ENCODE measurements at places on chromosomes 13 and 19.

- DNase-seq, result no peak
Observed at GRCh38 chr19:40417643-40417981, 4.4 kb upstream of the PRX start.

GRCh38 chr13:90968166-90968904 lies 379.2 kb upstream of the MIR17HG start:
- no peak for DNase-seq

GRCh38 chr19:51586103-51586728 lies 15.1 kb downstream of the ZNF175 start:
- DNase-seq, result no peak

DNA sequence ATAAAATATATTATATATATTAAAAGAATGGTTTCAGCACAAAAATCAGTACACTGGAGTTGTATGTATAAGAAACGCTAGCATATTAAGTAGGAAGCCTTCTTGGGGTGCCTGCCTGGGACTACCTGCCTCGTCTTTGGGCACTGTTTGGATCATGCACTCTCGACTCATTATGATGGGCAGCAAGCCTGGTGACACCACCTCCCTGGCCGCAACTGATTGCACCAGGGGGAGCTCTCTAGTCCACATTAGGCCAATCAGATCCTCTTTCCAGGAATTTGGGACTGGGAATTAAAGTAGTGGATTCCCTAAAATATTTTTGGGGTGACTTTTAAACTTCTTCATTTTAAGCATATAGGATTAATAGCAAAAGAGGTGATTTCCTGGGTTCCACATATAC lies 56.0 kb upstream of the RGCC start:
- no peak for DNase-seq

DNA sequence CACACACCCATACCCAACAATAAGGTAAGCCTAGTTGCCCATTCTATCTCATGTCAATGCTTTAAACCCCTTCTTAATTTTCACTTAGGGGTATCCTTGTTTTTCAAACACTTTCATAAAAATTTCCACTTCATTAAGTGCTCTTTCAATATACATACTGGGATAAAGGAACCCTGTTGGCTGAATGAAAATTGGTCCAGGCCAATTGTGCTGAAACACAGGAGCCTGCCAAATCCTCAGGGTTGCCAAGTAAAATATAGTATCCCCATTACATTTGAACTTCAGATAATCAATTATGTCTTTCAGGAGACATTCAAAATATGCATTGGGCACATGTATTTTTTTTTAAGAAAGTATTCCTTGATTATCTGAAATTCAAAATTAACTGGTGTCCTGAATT lies 1131.1 kb downstream of the SLITRK1 start:
- no peak for DNase-seq

DNA sequence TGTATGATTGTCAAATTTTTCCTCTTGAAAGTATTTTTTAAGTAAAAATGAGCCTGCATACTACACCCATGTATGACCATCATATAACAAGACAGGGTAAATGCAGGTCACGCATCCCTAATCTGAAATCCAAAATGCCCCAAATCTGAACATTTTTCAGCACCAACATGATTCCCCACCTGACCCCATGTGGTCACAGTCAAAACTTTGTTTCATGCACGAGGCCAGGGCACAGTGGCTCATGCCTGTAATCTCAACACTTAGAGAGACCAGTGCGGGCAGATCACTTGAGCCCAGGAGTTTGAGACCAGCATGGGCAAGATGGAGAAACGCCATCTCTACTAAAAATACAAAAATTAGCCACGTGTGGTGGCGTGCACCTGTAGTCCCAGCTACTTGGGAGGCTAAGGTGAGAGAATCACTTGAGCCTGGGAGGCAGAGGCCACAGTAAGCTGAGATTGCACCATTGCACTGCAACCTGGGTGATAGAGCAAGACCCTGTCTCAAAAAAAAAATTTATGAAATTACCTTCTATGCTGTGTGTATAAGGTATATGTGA lies 63.7 kb upstream of the NPAS1 start:
- DNase-seq, result no peak

DNA sequence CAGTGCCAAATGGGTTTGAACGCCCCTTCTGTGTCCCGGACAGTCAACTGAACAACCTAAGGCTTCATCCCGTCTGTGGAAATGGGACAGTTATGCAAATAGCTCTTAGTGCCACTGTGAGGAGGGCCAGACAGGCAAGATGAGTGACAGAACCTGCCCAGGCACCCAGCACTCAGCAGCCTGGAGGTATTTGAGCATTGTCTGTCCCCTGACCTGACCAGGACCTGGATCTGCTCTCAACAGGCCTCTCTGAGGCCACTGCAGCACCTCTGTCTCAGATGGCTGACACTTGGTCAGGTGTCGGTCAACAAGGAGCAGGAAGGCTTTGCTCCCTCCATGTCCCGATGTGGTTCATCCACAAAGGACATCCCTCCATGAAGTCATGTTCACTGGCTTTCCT lies 67.9 kb downstream of the CCDC70 start:
- DNase-seq, result no peak

DNA sequence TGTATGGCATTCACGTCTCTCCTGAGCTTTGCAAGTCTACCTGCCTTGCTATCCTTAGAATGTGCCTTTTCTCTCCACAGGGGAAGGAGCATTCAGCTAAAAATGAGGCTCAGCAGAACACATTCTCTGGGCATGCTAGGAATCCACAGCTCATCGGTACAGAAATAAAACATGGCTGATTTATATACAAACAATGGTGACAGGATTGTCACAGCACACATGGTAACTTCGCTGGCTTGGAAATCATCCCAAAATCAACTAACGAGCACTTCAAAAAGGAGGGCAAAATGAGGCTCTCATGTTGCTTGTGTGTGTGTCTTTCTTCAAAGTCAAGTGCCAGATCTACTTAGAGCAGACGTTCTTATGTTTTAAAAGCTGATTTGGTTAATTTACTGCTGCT lies 373.0 kb downstream of the FGF14 start:
- DNase-seq, result no peak

DNA sequence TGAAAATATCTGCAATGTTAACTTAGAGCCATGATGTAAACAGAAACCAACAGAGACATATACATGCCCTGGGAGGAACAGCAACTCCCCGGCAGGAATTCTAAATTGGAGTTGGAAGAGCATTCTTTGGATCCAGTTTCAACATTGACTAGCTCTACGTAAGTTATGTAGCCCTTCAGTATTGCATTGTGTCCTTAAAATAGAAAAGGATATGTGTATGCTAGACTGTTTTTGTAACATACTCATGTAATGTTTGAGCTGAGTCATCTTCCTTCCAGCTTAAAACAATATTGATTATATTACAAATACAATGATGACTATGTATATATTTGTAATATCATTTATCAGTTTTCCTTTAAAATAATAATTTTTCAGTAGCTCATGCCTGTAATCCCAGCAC lies 1422.2 kb upstream of the PCDH20 start:
- no peak for DNase-seq

DNA sequence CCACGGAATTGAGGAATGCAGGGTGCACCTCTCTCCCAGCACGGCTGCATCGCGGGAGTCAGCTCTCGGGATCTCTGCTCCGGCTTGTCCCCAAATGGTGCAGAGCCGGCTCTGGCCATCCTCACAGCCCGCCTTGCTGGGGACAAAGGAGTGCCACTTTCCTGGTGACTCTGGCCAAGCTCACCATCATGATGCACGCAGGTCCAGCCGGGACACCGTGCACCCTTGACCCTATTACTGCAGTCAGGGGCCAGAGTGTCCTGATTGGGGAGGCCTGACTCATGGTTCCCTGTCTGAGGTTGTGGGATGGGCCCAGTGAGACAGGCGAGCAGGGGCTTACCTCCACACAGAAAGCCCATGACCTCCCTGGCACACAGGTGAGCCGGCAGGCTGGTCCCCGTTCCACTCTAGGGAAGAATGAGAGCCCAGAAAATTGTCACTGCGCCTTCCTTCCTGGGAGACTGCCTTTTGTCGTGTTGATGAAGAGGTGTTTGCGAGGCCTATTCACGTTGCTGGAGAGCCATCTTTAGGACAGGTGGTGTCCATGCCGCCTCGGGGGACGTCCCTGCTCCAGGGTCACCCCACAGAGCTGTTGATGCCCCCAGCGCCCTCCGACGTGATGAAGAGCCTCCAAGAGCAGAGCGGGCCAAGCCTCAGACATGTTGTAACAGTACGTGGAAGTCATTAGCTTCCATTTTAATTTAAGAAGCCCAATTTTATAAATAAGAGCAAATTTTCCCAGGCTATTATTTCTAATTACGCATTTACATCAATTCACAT lies 18.5 kb upstream of the VSTM2B start:
- no peak for DNase-seq

GRCh38 chr13:51479199-51479523 lies 26.3 kb upstream of the INTS6 start:
- DNase-seq, result no peak

DNA sequence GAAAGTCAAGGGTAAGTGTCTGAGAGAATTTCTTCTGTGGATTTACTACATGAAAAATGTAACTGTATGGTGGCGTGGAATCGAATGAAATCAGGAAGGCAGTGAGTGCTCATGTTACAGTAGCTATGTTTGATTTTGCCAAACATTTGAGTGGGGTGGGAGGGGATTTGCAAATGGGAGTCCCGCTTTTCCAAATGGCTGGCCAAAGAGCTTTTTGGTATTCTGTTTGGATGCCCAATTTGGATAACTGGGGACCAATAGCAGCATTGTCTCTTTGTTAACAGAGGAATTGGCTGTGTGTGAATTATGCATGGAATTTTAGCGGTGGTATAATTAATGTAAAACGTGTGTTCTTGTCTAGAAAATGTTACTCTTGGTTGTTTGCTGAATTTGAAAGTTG lies 17.8 kb downstream of the HNRNPM start:
- DNase-seq, result no peak

DNA sequence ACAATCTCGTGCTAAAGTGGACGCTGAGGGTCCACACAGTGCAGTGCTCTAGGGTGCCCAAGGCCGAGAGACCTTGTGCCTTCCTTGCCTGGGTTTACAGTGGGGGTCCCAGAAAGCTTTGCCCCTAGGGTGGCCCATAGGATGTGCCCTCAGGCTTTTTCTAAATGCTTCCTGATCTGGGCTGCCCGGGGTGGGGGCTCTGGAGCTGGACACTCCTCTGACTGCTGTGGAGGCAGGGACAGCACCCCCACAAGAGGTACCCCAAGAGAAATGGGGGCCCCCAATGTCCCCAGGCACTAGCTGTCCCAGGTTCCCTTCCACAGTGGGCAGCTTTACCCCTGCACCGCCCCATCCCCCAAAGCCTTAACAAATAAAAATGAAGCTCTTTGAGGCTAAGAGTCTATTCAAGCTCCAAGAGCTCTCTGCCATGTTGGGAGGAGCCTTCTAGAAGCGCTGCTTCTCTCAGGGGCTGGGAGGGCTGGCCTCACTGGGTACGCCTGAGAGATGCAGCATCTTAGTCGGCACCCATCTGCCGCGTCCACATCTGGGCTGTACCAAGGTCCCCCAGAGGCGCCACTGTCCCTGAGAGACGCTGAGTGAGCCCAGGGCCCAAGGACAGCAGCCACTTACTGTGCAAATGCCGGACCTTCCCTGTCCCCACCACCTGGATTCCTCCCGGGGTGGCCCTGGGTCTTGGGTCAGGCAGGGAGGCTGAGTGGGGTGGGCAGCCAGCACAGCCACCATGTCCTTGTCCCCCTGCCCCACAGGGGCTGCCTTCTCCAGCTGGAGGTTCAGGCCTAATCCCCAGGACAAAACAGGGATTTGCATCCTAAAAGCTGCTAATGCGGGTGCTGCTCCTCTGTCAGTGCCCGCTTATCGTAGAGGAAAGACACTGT lies 27.4 kb downstream of the CEBPA start:
- DNase-seq, result no peak

DNA sequence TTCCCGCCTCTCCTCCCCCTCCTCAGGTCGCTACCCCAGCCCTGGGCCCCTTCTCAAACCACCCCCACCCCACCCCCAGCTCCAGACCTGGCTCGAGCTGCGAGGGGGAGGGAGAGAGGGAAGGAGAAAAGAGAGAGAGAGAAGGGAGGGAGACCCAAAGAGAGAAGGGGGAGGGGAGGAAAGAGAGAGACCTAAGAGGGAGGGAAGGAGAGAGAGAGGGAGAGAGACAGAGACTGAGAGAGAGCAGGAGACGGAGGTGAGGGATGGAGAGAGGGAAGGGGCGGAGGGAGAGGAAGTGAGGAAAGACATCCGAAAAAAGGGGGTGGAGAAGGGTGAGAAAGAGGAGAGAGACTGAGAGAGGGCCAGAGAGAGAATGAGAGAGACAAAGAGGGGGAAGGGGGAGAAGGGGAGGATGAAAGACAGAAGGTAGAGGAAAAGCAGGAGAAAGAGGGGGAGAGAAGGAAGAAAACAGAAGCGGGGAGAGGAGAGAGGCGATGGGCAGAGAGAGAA lies 2.0 kb upstream of the SPACA6 start:
- no peak for DNase-seq

- DNase-seq, result no peak
Observed at GRCh38 chr19:38945562-38946228, 15.0 kb downstream of the MRPS12 start.
